ENCODE measurements at places on chromosomes 5 and 9.

DNA sequence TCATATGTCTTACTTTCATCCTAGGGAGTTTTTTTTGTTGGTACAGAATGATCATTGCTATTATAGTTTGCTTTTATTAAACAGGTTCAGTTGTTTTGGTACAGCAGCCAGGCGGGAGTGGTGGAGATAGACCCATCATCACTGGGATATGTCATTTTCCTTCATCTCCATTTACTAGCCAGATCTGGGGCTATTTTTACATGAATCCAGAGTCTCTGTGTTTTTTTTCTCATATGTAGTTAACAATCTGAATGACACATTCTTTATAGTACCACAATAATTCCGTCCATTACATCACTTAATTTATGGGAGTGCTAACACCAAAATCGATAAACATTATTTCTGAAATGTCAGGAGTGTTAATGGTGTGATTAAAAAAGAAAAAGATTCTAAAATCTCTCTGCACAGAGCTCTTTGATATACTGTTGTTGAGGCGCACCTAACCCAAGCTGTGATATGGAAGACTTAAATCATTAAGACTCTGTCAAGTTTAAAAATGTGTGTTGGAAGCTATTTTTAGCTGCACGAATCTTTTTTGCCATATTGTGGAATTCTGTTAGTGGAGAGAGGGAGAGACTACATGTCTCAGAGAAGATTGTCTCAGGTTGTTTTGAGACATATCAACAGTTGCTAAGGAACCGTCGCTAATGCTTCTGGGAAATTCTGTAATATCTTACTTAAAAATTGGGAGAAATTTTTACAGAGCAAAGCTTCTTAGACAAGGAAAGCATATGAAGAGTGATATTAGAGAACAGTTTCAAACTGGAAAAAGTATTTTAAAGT lies 59.6 kb downstream of the RPS23 start:
- DNase-seq, result no peak

GRCh38 chr5:112174959-112175594 lies 244.0 kb downstream of the EPB41L4A start:
- DNase-seq, result peak; percentile 29

GRCh38 chr5:74384851-74385250 lies 255.7 kb downstream of the ENC1 start:
- DNase-seq, result no peak

DNA sequence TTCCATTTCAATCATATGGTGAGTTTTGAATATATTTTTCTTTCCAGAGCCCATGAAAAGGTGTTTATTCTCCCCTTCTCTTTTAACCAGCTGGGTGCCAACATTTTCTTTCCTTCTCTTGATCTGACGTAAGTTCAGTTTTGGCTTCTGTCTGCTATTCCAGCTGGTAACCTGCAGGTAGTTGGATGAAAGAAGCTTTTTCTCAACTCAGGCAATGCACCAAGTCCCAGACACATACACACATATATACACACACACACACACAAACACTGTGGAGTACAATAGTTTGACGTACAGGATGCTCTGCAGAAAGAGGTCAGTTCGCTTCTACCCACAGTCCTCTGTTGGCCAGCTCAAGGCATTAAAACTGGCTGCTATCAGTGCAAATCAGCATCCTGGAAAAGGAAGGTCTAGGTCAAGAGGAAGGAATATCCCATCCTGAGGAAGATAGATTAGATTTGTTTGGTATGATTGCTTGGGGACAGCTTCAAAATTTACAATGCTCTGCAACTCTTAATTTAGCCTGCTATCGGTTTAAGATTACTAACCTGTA lies 214.3 kb upstream of the SEMA6A start:
- no peak for DNase-seq

GRCh38 chr5:33793276-33793675 lies 98.5 kb downstream of the ADAMTS12 start:
- no peak for DNase-seq

DNA sequence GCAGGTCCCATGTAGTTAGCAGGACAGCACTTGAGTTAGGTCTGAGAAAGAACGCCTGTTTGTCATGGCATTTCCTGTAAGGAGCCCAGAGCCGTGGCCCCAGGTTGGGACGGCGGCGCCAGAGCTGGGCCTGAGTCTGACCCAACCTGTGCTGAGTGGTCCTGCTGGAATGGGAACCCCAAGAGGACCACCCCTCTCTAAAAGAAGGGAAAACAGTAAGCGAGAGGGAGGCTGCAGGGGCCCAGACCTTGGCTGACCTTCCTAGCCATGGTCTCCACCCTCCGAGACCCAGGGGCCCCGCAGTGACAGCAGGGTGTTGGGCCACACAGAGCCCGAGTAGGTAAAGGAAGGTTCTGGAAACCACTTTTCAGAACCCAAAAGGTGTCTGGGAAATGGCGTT lies 1.8 kb upstream of the LRRC14B start:
- no peak for DNase-seq

- no peak for DNase-seq
These were observed 1.2 kb downstream of the FNBP1 start for GRCh38 chr9:130041648-130042405.

DNA sequence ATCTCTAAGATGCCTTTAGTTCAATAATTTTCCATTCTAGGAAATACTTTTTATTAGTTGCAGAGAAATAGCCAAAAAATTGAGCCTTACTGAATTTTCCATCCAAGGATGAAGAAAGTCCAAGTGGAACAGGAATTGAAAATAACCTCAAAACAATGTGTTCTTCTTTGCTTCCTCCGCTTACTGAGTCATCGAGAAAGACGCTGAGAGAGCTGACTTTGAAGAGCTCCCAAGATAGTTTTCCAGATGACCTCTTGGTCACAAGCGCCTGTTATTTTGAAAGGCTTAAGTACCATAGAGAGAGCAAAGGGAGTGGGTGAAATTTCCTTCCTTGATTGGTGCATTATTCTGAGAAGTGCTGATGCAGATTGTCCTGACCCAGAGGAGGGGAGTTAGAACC lies 253.5 kb upstream of the ATP10B start:
- no peak for DNase-seq

DNA sequence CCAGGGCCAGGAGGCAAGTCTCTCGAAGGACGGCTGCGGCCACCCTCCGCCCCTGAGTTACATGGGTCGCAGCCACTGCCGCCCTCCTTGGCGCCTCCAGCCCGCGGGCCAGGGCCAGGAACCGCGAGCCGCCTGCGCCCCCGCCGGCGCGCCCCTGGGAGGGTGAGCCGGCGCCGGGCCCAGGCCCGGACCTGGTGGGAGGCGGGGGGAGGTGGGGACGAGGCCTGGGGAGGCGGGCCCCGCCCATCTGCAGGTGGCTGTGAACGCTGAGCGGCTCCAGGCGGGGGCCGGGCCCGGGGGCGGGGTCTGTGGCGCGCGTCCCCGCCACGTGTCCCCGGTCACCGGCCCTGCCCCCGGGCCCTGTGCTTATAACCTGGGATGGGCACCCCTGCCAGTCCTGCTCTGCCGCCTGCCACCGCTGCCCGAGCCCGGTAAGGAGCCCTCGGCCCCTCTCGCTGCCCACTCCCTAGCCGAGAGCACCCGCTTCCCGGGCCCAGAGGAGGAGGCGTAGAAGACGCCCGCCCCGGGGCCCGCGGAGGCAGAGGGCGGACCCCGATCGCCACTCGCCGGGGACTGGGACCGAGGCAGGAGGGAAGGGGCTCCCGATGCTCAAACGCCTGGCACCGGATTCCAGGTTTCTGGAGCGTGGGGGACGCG lies at the start of gene ASS1:
ASS1 (plus strand) TSS at position 397 of the 657 bp plus-strand sequence. CDS start 7,268 bp downstream, outside the sequence.
- DNase-seq, result no peak

DNA sequence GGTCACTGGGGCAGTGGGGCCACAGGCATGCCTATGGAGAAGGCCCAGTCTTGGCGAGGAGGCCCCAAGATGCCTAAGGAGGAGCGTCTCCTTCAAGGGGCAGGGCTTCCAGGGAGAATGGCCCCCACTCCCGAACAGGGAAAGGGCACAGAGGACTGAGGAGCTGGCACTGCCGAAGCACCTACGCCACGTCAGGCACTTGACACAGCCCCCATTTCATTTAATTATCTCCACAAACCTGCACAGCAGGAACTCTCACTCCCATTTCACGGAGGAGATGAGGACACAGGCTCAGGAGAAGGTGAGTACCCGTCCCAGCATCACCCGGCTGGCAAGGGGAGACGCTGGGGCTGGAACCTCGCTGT lies 26.0 kb downstream of the EGR1 start:
- DNase-seq, result no peak

DNA sequence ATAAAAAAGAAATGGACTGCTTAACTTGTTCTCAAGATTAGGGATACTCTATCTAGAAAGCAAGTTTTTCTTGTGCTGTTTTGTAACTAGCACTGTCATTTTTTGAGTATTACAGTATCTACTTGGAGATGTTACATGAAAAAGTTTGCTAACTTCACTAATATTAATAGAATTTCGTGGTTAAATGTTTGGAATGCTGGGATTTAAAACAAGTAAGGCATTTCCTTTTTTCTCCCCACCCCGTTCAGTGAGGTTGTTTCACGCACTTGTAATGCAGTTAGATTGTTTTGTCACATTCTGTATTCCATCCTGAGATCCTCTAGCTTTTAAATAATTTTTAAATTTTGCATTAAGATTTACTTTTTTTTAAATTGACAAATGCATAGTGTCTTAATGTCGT lies 20.0 kb upstream of the TEK start:
- DNase-seq, result peak; percentile 66

- no peak for DNase-seq
These were observed 779.9 kb upstream of the CDH6 start for GRCh38 chr5:30413540-30413939.

DNA sequence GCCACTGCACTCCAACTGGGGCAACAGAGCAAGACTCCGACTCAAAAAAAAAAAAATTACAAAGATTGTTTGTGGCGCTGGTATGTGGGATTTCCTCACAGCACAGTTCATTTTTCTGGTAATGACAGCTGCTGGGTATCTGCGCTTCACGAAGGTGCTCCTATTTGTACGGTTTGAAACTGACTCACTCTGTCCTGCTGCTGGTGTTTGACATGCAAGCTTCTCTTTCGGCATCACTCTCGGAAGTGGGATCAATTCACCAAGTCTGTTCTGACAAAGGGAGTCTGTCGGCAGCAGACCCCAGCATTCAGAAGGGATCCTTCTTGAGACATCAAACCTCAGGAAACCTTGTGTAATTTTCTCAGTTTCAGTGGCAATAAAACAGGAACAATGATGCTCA lies 26.3 kb downstream of the MAML1 start:
- DNase-seq, result no peak

DNA sequence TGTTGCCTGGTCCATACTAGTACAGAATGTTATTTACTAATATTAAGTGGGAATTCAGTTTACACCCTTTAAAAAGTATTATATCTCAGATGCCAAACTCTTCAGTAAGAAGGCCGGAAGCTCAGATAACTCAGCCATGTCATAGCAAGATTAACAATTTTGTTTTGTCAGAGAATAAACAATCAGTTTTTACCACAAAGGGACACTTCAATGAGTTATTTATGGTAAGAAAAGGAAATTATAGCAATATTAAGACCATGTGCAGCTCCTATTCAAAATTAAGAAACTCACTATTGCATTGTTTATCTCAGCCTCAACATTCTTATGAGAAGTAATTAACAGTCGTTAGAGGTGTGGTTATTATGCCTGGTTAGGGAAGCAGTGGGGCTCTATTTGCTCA lies 13.1 kb upstream of the ARL15 start:
- DNase-seq, result no peak

GRCh38 chr9:37325778-37326177 lies 96.7 kb upstream of the GRHPR start:
- DNase-seq, result no peak

DNA sequence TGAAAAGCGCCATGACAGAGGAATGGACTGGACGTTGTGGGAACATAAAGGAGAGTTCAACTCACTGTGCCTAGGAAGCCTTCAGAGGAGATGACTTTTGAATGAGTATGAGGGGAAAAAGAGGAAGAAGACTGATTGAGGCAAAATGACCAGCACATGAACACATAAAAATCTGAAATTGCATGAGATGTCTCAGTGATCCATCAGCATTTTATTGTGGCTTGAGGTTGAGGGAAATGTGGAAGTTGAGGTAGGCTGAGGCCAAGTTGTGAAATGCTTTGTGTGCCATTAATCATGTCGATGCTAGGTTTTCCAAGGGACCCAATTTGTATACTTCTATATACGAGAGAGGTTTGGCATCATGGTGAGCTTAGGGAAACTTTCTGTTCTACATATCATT lies 140.9 kb upstream of the TLX3 start:
- no peak for DNase-seq

DNA sequence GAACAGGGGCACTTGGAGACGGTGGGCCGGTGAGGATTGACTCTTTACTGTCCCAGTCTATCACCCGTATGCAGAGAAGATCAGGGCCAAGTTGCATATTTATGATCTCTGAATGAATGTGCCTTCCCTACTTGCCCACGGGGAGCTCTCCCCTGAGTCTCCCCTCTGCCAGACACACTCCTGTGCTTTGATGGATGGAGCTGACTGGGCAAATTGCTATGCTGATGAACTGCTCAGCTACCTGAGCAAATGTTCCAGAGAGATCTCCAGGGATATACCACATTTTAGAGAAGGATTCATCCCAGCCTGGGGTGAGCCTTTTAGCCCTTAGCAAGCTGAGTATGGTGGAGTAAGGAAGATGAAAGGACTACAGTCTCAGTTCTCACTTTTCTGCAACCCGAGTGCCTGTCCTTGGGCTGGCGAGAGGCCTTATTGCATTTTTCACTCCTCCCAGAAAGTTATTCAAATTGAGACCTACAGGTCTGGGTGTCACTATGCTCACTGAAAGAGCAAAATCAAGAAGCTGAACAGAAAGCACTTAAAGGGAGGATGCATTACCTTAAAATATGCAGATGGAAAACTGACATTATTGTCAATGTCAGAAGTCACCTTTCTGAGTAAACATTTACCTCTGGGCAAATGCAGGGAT lies 526.7 kb upstream of the WWC1 start:
- DNase-seq, result no peak

DNA sequence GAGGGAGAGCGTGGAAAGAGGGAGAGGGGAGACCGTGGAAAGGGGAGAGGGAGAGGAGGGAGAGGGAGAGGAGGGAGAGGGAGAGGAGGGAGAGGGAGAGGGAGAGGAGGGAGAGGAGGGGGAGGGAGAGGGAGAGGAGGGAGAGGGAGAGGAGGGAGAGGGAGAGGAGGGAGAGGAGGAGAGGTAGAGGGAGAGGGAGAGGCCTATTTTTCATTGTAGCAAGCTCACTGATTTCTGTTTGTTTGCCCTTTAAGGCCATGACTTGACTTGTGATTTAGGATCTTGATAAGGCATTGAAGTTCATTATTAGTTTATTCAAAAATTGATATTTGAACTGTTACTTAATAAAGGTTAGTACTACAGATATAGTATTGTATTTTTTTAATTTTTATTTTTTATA lies 52.4 kb downstream of the DMXL1 start:
- no peak for DNase-seq

DNA sequence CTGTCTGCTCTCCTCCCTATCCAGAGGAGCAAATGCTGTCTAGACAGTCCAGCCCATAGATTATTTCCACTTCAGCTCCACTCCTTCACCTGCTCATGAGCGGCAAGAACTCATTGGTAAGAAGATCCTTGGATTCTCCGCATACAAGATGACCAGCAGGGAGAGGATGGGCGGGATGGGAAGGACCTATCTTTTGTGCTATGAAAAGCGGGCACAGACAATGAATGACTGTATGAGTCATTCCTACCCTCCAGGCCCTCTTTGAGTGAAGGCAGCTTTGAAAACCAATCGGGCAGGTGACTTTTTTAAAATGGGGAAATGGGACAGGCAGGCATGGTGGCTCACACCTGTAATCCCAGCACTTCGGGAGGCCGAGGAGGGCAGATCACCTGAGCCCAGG lies 49.4 kb downstream of the SMIM23 start:
- no peak for DNase-seq

Measured in brain microvascular endothelial cell (primary cell).